ENCODE measurements at places on chromosomes 2 and 18.
A peak's percentile ranks its signal among the peaks of the same experiment; 100 is the strongest.

GRCh38 chr2:96245609-96246390 lies 20.0 kb downstream of the TMEM127 start:
- H3K4me3 ChIP-seq = no peak overlapping the region
- peaks cover 3% of the 10 kb centered on the region for H3K36me3 ChIP-seq
- DNase-seq = peak; percentile 12

- H3K27me3 ChIP-seq = no peaks in the 10 kb centered on the region
- no peak for DNase-seq
- H3K27ac ChIP-seq = no peak overlapping the region
- no peaks in the 10 kb centered on the region for H3K36me3 ChIP-seq
These were observed 395.2 kb downstream of the RAD51AP2 start for GRCh38 chr2:17122887-17123501.

GRCh38 chr2:181858600-181858999 lies 32.9 kb upstream of the ITPRID2 start:
- H3K4me3 ChIP-seq = no peak overlapping the region
- no peaks in the 10 kb centered on the region for H3K36me3 ChIP-seq
- H3K27me3 ChIP-seq = no peaks in the 10 kb centered on the region
- DNase-seq = no peak

GRCh38 chr18:21629089-21629832 lies 17.1 kb downstream of the SNRPD1 start:
- H3K4me1 ChIP-seq = no peaks in the 10 kb centered on the region
- H3K36me3 ChIP-seq = peaks cover 27% of the 10 kb centered on the region
- H3K27ac ChIP-seq = no peak overlapping the region
- H3K4me3 ChIP-seq = no peak overlapping the region

DNA sequence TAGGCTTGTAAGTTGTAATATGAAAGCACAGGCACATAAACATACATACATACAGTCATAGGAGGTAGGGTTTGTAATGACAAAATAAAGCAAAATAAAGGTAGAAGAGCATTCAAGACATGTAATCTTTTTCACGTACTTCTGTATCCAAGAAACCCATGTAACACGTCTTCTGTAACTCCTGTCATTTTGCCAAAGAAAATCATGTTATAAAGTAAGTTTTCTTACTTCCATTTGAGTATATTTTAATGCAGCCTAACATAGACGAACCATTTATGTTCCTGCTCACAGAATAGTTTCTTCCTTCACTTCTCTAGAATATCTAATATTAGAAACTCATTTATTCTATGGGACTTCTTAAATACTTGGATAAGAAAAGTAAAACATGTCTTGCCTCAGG lies 1884.0 kb upstream of the CELF4 start:
- no peaks in the 10 kb centered on the region for H3K27me3 ChIP-seq
- H3K27ac ChIP-seq = no peak overlapping the region
- H3K4me3 ChIP-seq = no peak overlapping the region
- no peaks in the 10 kb centered on the region for H3K36me3 ChIP-seq
- peak; percentile 63 for DNase-seq

DNA sequence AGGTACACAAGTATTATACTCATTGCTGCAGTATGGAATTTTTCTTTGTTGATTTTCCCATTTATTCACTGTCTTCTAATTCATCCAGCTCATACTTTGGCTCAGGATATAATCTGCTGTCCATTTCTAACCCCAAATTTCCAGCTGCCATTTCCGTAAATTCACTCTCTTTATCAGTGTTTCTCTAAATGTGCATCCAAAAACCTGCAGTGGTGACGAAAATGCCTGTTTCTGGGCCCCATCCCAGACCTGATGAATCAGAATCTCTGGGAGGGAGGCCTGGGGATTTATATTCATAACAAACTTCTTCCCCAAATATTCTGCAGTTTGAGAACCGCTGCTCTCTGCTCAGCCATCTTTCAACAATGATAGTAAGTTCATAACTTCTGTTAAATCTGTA lies 86.6 kb downstream of the VWC2L start:
- no peak for DNase-seq
- H3K36me3 ChIP-seq = no peaks in the 10 kb centered on the region
- no peaks in the 10 kb centered on the region for H3K4me1 ChIP-seq
- H3K27ac ChIP-seq = no peak overlapping the region
- H3K4me3 ChIP-seq = no peak overlapping the region
- no peaks in the 10 kb centered on the region for H3K27me3 ChIP-seq

GRCh38 chr18:44748582-44748981 lies 67.9 kb downstream of the SETBP1 start:
- DNase-seq = no peak
- peaks cover 22% of the 10 kb centered on the region for H3K4me1 ChIP-seq
- H3K36me3 ChIP-seq = no peaks in the 10 kb centered on the region
- H3K27ac ChIP-seq = no peak overlapping the region
- H3K27me3 ChIP-seq = no peaks in the 10 kb centered on the region
- no peak overlapping the region for H3K4me3 ChIP-seq

DNA sequence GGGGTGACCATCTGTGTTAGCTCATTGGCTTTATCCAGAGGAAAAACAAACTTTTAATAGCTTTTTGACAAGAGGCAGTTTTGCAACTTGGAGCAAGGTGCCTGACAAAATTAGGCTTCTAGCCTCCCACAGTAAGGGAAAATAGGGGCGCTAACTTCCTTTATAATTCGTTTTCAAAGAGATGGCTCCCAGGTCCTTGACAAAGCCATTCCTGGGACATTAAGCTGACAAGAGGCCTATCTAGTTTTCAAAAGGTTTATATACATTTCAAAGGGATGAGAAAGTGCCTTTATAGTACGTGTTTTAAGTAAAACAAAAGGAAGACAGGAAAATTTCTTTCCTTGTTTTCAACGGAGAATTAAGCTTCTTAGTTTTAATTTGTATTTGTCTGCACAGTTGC lies 159.4 kb upstream of the GCFC2 start:
- no peak overlapping the region for H3K27ac ChIP-seq
- H3K36me3 ChIP-seq = no peaks in the 10 kb centered on the region
- DNase-seq = no peak
- no peaks in the 10 kb centered on the region for H3K4me1 ChIP-seq

GRCh38 chr2:201156036-201156435 lies 26.9 kb upstream of the CASP10 start:
- no peaks in the 10 kb centered on the region for H3K27me3 ChIP-seq
- DNase-seq = no peak
- H3K4me3 ChIP-seq = no peak overlapping the region
- H3K27ac ChIP-seq = no peak overlapping the region
- no peaks in the 10 kb centered on the region for H3K4me1 ChIP-seq

DNA sequence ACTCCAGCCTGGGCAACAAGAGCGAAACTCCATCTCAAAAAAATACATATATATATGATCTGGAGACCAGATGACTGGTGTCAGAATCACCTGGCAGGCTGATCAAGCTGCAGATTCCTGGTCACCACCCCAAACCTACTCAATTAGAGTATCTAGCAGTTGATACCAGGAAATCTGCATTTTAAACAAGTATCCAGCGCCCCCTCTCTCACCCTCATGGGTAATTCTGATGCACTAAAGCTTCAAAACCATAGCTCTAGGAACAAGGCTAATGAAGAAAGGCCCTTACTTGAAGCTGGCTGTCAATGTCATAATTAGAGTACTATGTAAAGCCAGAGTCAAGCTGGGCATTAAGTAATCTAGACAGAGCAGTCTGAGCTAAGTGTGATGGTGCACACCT lies 25.0 kb upstream of the PCBP1 start:
- no peaks in the 10 kb centered on the region for H3K27me3 ChIP-seq
- H3K36me3 ChIP-seq = peaks cover 22% of the 10 kb centered on the region
- H3K27ac ChIP-seq = no peak overlapping the region
- no peak overlapping the region for H3K4me3 ChIP-seq
- no peaks in the 10 kb centered on the region for H3K4me1 ChIP-seq

Data from lung (tissue), 17 donors.